ENCODE measurements at places on chromosomes 12 and 14.
A peak's percentile ranks its signal among the peaks of the same experiment; 100 is the strongest.

- DNase-seq: no peak
These were observed 25.6 kb upstream of the PCNX1 start for GRCh38 chr14:70881549-70882177.

- DNase-seq: peak; percentile 85
These were observed 118.7 kb downstream of the KSR2 start for GRCh38 chr12:117850048-117850447.

DNA sequence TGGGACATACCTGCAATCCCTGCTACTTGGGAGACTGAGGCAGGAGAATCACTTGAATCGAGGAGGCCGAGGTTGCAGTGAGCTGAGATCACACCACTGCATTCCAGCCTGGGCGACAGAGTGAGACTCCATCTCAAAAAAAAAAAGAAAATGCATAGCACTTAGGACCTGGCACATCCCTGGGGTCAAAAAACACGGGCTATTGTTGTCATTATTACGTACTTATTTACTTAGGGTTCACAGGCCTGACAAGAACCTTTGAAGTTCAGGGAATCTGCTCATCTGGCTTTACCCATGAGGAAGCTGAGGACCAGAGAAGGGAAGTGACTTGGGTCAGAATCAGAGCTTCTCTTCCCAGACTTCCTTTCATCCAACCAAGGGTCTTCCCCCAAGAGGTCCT lies 35.2 kb downstream of the SMUG1 start:
- DNase-seq: no peak

DNA sequence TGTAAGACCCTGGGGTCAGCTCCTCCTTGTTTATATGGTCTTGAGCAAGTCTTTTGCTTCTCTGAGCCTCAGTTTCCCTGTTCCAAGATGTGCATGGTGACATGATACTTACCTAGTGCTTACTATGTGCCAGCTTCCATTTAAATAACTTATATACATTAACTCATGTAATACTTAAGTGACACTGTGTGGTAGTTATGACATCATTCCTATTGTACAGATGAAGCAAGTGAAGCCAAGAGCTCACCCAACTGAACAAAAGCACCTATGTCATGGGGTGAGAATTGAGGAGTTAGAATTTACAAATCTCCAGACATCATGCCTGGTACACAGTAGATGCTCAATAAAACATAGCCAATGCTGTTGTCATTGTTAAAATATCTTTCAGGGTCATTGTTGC lies 41.3 kb upstream of the CMKLR1 start:
- DNase-seq: no peak

DNA sequence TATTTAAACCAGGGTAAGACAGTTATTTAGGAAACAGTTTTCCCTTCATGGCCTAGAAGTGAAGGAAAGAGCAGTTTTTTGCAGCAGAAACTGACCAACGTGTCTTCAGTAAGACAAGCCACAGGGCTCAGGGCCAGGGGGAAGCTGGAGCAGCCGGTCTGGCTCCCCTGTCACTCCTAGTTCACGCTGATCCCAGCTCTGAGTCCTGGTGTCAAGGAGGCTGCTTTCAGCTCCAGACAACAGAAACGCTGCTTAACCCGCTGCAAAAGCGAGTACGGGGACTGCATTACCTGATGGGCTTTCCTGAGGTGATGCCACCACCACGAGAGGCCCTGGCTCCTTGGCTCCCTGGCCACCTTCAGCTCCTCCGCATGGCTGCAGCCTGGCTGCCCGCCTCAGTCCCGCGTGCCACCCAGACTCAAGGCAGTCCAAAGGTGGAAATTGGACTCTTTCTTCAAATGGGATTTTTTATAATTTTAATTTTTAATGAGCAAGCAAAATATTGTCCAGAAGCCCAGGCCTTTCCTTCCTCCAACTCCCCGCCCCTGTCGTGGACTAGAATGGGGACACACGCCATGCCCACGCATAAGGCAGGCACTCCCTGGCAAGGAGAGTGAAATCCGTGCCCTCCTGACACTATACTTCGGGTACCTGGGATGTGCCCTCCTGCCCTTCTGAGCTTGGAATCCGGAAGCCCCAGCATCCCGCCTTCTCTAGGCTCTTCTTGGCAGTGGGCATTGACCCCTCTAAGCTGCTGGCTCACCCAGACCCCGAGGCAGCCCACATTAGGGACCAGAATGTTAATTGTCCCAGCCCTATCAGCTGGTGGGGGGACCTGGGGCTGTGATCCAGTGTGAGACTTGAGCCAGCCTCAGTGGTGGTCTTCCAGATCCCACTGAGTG lies 85.0 kb downstream of the PAPOLA start:
- DNase-seq: peak; percentile 18
